Omental fat pad (tissue), 4 donors: ENCODE measurements at places on chromosomes 3 and 15. TPM values are rescaled to one million over a fixed set of nuclear protein-coding genes. Genes with fewer than 3 reads are reported as not detected.

MKRN2 gene
- total RNA-seq: 29.3 TPM

CDCP1 gene
- total RNA-seq: 30.7 TPM

CD86 gene
- total RNA-seq: 17.2 TPM

CCR3 gene
- total RNA-seq: not detected

ANKRD63 gene
- not detected for total RNA-seq

TF gene
- 111 TPM for total RNA-seq

ARHGEF26 gene
- total RNA-seq: 16.0 TPM

CALML4 gene
- total RNA-seq: 8.7 TPM

ALPK3 gene
- 3.1 TPM for total RNA-seq

WDR93 gene
- total RNA-seq: 1.1 TPM

CLDN18 gene
- total RNA-seq: not detected

P2RY14 gene
- 7.1 TPM for total RNA-seq

CMTM8 gene
- total RNA-seq: 4.9 TPM

MORC1 gene
- not detected for total RNA-seq

ZMAT3 gene
- 8.1 TPM for total RNA-seq

CNOT10 gene
- 24.0 TPM for total RNA-seq

EHHADH gene
- 7.7 TPM for total RNA-seq

SERPINI1 gene
- total RNA-seq: 7.1 TPM

CHL1 gene
- 64.2 TPM for total RNA-seq

SLC2A2 gene
- total RNA-seq: not detected

PLCB2 gene
- 32.6 TPM for total RNA-seq

GREM1 gene
- 29.4 TPM for total RNA-seq

SLC9C1 gene
- 0.19 TPM for total RNA-seq

SLC22A14 gene
- 0.24 TPM for total RNA-seq

TRH gene
- total RNA-seq: not detected

GOLGA6C gene
- total RNA-seq: not detected
